C1 segment of cervical spinal cord (tissue), 14 donors: ENCODE measurements at places on chromosomes 3 and 15.

GRCh38 chr3:11212299-11212608, 58.0 kb downstream of the HRH1 start:
- DNase-seq, result no peak

DNA sequence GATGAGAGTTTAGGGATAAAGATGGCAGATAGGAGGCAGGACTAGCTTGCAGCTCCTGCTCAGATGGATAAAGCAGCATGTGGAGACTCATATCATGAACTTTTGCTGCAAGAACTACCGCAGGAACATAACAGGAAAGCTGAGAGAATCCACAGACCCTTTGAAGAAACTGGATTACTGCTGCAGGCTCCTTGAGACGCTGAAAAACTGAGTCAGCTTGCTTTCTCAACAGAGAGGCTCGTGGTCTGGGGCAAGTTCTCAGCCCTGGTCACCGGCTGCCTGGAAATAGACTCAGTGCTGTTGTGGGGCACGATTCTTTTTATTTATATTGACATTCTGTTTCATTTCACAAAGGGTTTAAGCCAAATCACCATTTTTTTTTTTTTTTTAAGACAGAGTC, 28.8 kb upstream of the TRIM59 start:
- no peak for DNase-seq

DNA sequence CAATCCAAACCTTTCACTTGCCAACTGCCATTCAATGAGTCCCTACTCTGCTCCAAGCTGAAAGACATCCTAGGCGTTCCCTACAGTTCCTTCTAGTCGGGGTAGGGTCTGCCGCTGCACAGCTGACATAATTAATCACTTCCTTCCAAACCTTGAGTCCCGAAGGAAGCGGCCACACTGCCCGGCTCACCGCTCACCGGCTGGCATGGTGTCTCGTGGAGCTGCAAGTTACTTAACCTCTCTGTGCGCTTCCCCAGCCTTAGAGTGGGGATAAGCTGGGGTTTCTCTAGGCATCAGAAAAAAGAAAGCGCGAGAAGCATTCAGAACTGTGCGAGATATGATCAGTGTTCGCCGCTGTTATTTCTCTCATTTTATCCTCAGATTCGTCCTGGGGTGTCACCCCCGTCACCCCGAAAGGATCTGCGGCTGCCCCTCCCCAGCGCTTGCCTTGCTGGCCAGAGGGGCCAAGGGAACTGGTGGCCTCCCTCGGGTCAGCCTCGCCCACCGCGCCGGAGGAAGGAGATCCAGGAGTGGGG, 748 bp downstream of the MRPS25 start:
- no peak for DNase-seq

DNA sequence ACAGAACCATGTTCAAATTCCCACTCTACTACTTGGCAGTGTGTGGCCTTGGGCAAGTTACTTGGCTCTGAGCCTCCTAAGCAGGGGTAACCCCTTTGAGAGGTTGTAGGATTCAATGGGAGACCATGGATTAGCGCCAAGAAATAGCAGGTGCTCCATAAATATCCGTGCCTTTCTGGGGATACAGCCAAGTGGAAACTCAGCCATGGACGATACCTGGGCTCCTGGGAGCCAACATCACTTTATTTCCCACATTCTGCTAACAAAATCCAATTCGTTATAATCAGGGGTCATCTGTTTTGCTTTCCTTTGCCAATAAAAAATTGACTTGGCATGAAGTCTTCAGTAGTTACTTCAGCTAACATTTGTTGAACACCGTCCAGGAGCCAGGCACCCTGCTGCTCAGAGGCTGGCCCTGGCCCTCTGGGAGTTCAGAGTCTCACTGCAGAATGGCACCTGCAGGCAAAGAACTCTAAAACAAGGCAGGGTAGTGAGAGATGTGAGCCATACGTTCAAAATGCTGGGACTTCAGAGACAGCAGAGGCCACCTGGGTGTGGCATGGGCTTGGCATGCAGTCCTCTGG, 42.3 kb downstream of the ZDHHC19 start:
- no peak for DNase-seq

DNA sequence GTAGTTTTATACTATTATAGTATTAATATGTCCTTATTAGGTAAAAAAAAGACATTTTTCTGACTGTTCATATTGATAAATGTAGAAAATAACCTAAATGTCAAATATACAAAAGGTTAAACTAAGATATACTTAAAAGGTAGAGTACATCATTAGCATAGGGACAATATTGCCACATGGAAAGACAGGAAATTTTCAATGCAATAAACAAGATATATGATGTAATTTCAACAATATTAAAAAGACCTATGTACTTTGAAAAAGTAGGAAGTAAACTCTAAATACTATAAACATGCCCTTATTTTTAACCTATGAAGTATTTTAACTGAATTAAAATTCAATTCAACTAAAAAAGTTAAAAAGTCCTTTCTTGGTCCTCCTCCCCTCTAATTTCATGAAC, 1.9 kb downstream of the SPG11 start:
- DNase-seq, result no peak

DNA sequence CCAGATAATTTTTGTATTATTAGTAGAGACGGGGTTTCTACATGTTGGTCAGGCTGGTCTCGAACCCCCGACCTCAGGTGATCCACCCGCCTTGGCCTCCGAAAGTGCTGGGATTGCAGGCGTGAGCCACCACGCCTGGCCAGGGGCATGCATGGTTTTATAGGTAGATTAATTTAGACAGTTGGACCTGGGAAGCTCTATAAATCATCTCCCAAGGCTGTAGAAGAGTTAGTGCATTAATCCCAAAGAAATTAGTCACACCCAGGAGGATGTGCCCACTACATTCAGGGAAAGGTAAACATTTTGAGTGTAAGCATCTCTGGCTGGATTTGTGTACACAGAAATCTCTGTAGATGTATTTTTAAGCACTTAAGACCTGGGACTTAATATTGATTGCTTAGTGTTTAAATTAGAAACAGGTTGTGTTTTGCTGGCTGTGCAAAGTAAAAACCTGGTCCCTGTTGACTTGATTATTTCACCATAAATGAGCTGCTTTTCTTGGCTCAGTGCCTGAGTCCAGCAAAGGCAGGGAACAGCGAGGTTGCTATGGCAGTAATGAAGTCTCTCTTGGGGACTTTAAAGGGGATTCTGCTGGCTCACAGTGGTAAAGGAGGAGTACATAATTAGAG, 19.2 kb downstream of the EXOSC7 start:
- DNase-seq, result peak; percentile 49

GRCh38 chr15:44381236-44381635, 46.2 kb upstream of the CTDSPL2 start:
- DNase-seq, result no peak

DNA sequence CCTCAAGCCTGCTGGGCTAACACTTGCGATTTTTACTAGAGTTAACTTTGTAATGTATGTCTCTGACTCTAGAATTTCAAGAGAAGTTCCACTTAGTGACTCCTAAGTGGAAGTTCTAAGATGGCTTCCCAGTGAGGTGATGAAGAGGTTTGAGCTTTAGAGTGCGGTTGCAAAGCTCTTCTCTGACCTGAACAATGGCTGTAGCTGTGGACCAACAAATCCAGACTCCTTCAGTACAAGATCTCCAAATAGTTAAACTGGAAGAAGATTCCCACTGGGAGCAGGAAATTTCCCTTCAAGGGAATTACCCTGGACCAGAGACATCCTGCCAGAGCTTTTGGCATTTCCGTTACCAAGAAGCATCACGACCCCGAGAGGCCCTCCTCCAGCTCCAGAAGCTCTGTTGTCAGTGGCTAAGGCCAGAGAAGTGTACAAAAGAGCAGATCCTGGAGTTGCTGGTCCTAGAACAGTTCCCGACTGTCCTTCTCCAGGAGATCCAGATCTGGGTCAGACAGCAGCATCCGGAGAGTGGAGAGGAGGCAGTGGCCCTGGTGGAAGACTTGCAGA, 22.3 kb downstream of the WDR73 start:
- no peak for DNase-seq

- no peak for DNase-seq
Measured at GRCh38 chr3:177212278-177212610, 15.0 kb upstream of the TBL1XR1 start.

GRCh38 chr3:89740881-89741177, 633.4 kb downstream of the EPHA3 start:
- no peak for DNase-seq

GRCh38 chr3:1200371-1200770, 107.5 kb downstream of the CNTN6 start:
- no peak for DNase-seq

DNA sequence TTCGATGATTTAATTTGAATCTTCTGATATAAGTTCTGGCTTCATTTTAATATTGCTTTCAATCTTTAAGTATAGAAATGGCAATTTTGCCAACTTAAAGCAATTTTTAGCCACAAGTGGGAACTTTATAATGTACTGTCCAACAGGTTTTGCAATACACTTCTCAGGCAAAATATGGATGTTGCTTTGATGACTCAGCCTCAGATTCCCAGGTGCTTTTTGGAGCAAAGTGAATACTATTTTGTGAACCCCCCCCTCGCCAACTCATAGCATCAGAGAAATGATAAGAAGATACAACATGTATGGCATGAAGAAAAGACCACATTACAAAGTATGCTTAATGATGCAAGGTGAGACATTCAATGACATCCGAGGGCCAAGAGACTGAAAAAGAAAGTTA, 158.1 kb downstream of the GABRB3 start:
- no peak for DNase-seq

DNA sequence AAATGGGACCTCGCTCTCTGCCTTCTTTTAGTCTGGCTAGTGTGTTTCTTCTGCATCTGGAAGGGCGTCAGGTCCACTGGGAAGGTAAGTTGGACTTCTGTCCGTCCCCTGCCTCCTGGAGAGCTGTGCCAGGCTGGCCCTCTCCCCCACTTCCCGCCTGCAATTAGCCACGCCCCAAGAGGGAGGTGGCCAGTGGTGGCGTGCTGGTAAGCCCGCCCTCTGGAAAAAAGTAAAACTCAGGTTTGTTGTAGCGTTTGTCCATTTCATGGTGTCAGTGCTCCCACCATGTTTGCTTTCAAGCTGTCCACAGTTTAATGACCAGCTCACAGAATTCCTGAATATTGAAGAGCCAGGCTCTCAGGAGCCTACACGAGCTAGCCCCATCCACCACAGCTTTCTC, 55.6 kb downstream of the SLC6A6 start:
- DNase-seq, result no peak

GRCh38 chr3:108175352-108175751, 46.9 kb downstream of the IFT57 start:
- no peak for DNase-seq

DNA sequence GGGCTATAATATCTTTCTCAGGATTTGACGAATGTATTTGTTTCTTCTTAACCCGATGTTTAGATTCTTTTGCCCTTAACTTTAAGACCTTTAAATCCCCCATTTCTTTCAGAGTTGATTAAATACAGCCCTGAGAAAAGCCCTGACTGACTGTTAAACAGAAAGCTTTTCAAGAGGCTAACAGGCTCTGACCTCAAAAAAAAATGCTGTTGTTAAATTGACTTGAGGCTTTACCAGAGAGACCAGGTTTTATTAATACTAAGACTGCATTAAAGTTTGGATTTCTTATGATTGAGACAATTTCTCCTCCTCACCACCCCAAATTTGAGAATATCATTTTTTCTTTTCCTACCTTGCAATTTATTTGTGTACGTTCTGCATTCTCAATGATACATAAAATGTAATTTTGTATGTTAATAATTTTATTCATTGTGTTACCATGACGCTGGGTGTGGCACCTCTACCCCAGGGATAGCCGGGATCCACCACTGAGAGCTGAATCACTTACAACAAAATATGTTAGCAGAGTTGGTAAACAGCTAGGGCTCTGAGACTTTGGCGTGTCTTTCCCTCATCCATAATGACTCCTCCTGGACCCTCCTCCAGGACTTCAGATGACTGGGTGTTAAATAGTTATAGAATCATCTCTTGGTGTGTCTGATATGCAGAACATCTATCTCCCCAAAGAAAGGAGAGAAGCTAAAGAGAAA, 753.5 kb downstream of the NAALADL2 start:
- DNase-seq, result no peak

DNA sequence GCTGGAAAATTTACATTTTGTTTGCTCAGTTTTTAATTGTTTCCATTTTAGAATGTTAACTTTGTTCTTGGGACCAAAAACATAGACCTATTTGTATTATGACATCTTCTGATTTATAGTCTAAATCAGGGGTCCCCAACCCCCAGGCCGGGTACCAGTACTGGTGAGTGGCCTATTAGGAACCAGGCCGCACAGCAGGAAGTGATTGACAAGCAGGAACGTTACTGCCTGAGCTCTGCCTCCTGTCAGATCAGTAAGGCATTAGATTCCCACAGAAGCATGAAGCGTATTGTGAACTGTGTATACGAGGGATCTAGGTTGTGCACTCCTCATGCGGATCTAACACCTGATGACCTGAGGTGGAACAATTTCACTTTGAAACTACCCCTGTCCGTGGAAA, 51.9 kb downstream of the GHSR start:
- DNase-seq, result no peak

- DNase-seq, result no peak
Measured at GRCh38 chr15:71495398-71495780, 315.0 kb upstream of the NR2E3 start.

DNA sequence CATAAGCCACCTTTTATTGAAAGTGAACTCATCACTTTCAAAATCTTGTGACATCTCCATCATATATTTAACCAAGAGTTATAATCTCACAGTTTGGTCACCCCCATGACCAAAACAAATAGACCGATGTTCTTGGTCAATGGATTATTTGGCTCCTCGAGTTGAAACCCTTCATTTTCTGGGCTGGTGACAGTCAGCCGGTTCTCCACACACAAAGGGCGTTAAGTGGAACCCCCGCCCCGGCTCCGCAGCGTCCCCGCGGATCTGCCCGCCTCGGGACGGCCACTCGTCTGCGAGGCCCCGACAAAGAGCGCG, 772 bp downstream of the TSPAN3 start:
- no peak for DNase-seq

- DNase-seq, result no peak
Measured at GRCh38 chr3:44363591-44363990, 25.0 kb downstream of the TCAIM start.

- DNase-seq, result no peak
Measured at GRCh38 chr15:93203036-93203435, 114.0 kb upstream of the RGMA start.

DNA sequence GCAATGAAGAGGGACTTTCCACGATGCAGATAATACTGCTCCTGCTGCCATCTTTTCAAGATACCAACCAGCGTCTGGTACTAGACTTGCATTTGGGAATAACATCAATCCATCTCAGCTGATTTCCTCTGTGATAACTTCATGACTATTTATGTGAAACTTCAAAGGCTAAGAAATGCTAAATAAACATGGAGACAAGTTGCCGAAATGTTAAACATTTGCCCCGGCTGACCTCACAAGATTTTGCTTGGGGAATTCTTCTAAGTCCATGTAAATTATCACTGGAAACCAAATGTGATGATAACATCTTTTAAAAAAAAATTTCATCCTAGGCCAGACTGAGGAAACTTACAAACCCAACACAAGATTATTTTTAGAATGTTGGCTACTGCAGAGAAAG, 185.8 kb upstream of the PRICKLE2 start:
- DNase-seq, result no peak
